NCI-H1105 (cell line): ENCODE measurements at places on chromosomes 12 and 14.

- DNase-seq, result no peak
These were observed 37.4 kb upstream of the OVCH1 start for GRCh38 chr12:29534935-29535334.

- DNase-seq, result no peak
These were observed 56.3 kb upstream of the KCNA5 start for GRCh38 chr12:4987076-4988046.

- DNase-seq, result no peak
These were observed 38.7 kb downstream of the GLT8D2 start for GRCh38 chr12:104011253-104011652.

- DNase-seq, result no peak
These were observed 716.8 kb downstream of the LRFN5 start for GRCh38 chr14:42323426-42323825.

GRCh38 chr14:73381380-73382013 lies 76.8 kb downstream of the NUMB start:
- DNase-seq, result no peak
